ENCODE measurements at places on chromosomes 3 and 15.

GRCh38 chr3:49422379-49423248, at the start of gene AMT:
Gene AMT (minus strand): TSS chr3:49422473. CDS start chr3:49422450, 23 bp downstream.
- no peak for DNase-seq

GRCh38 chr3:28948685-28949084, 332.2 kb upstream of the RBMS3 start:
- no peak for DNase-seq

- DNase-seq, result no peak
Observed at GRCh38 chr15:86919581-86919980, 839.9 kb downstream of the AGBL1 start.

DNA sequence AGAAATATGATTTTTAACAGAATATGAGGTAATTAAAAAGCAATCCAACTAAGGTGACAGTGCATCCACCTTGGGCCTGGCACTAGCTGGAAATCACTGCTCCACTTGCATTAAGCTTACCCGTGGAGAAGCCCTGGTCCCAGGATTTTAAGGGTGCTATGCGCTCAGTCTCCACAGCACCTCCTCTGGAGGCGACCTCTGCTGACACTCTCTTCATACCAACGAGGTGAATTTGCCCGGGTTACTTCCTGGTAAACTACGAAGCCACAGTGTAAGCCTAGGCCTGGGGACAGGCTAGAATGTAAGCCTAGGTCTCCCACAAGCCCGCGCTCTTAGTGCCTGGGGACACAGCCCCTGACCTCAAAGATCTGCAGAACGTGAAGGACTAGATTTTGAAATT, 793 bp downstream of the APOD start:
- DNase-seq, result no peak

- DNase-seq, result no peak
Observed at GRCh38 chr3:31592764-31593163, 60.0 kb downstream of the STT3B start.

- DNase-seq, result peak; percentile 45
Observed at GRCh38 chr3:24963762-24964625, 464.1 kb upstream of the RARB start.

- DNase-seq, result no peak
Observed at GRCh38 chr15:65690778-65691177, 69.0 kb downstream of the SLC24A1 start.

GRCh38 chr3:73399106-73399505, 225.6 kb downstream of the PDZRN3 start:
- no peak for DNase-seq

DNA sequence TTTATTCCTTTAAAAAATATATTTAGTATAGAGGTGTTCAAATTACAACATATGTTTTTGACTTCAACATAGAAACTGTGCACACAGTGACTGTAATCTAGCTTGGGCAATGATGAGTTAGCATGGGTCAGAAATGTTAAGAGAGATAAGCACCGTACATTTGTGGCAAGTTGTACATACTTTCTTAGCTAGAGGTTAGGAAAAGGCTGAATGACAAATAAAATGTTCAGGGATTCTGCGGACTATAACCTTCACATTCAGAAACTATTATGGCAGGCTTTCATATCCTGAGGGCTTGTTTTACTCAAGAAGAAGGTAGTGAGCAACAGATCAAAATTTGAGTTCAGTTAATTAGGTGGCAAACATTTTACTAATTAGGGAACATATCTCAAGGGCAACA, 379.7 kb upstream of the EPHA6 start:
- DNase-seq, result no peak

DNA sequence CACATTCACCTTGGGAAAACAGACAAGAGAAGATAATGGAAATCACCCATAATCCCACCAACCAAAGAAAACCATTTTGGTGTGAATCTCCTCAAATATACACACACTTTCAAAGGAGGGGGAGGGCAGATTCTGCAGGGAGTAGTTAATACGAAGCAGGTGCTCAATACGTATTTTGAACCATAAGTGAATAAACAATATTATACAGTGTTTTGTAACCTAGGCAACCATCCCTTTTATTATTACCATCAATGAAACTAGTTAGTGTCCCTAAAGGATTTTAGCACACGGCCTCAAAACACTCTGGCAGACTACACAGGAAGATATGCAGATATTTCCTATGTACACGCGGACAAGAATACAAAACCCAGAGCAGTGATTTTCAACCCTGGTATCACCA, 6.1 kb downstream of the OSBPL10 start:
- DNase-seq, result no peak

DNA sequence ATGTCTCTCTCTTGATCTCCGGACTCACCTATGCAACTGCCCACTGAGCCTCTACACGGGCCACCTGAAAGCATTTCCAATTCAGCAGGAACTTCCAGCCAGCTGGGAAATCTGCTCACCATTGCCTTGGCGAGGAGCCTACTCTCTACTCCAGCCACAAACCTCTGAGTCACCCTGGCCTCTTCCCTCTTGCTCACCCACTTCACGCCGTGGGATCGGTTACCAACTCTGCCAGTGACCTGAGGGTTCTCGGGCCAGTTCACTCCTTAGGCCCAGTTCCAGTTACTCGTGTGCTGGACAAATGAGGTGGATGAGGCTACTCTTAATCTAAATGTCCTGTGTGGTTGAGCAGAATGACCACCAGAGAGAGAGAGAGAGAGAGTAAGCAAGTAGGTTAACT, 70.1 kb downstream of the CEMIP start:
- DNase-seq, result no peak

- no peak for DNase-seq
Observed at GRCh38 chr3:132592216-132592615, 4.9 kb upstream of the ACKR4 start.

DNA sequence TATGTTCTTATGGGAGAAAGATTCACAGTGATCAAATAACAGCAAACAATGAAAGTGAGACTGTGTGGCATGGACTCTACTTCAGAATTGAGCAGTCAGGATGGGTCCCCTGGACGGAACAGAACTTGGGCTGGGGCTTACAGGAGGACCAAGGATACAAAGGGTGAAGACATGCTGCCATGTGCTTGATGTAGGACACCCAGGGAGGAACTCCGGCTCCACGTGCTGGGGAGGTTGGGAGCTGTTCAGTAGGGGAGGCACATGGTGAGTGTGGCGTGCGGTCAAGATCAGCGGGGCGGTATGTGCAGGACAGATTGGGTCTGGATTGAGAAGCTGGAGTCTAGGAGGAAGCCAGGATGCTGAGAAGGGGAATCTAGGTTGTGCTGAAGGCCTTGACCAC, 32.6 kb downstream of the PPCDC start:
- no peak for DNase-seq

DNA sequence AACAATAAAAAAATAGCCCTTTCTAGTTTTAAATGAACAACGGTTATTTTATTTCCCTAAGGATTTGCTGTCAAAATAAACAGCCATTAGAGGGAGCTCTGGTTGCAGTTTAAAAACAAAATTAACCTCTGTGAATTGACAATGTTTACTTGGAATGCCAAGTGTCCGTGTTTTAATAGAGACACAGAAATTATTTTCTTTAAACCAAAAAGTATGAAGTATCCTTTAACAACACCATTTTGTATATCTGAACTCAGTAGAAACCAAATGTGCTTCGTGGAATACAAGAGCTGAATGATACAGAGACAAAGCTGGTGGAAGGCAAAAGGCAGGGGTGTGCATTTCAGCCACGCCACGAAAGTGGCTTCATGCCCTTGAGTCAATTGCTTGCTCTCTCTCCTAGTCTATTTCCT, 74.4 kb downstream of the MOBP start:
- peak; percentile 2 for DNase-seq

GRCh38 chr3:94004301-94004910, 24.0 kb downstream of the STX19 start:
- peak; percentile 60 for DNase-seq

DNA sequence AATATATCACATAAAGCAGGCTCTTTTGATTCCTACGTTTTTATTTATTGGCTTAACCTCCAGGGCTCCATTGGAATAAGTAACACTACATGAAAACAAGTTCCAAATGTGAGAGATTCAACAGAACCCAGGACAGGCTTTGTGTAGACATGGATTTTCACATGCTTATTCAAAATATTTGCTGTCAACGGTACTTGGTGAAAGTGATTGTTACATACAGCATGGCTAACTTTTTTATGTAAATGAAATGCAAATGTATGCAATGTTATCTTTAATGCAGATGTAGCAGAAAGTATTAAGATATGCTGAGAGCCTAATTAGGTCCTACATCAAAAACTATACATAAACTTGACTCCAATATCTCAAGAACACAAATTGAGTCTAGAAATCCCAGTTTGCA, 212.0 kb downstream of the RORA start:
- DNase-seq, result no peak

- DNase-seq, result peak; percentile 99
Observed at GRCh38 chr15:99733268-99734039, at the start of gene LYSMD4. Gene LYSMD4 (minus strand): TSS chr15:99733437. CDS start chr15:99731999, 1,438 bp downstream.

DNA sequence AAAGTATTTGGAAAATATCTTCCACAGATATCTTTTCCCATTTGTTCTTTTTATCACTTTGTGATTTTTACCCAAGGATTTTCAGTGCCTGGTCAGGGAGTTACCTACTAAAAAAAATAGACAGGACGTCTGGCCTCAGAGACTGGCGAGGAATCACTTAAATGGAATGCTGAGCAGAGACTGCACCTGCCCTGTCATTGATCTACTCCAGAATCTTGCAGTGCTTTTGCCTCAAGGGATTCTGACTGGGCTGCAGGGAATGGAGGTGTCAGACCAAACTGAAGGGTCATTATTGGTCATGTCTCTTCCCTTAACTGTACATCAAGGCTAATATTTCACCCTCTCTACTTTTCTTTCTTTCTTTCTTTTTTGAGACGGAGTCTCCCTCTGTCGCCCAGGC, 12.1 kb upstream of the RYR3 start:
- no peak for DNase-seq

- no peak for DNase-seq
Observed at GRCh38 chr3:40768536-40768935, 243.8 kb downstream of the ZNF621 start.

Measured in NCI-H2171 treated with DMSO at 0.1 percent for 48 hours (cell line).